ENCODE measurements at places on chromosomes 4 and X.

DNA sequence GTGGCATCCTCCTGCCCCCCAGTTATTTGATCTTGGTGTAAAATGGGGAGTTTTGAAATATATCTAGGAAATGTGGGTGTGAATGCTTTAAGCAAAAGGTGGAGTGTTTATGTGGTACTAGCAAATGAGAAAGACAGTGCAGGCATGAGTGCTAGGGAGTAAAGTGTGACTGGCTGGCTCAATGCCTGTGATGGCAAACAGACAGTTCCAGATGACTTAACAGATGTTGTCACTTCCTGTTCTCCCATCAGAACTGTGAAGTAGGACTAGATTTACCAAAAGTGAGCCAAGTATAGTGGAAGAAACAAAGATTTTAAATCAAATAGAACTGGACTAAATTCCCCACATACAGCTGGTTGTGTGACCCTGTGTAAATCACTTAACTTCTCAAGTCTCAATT, 8.4 kb upstream of the AMOT start:
- DNase-seq, result no peak

DNA sequence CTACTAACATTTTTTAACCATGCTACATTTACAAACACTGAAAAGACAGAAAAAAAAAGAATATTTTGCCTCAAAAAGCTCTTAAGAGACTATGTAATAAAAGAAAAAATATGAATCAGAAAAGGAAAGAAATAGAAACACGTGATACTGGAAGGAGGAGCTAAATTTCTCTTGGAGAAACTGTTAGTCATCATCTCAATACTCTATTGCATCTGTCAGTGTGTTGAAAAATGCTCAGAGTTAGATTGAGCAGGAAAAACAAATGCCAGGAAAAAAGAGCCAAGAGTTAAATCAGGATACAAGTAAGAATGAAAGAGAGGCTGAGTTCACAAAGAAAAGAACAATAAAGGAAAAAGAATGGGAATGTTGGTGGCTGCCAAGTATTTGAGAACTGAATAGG, 2.6 kb downstream of the RAB28 start:
- no peak for DNase-seq

GRCh38 chr4:17809667-17810066, 890 bp downstream of the DCAF16 start:
- DNase-seq, result no peak

- DNase-seq, result no peak
These were observed 48.0 kb downstream of the CXXC4 start for GRCh38 chr4:104446431-104447278.

DNA sequence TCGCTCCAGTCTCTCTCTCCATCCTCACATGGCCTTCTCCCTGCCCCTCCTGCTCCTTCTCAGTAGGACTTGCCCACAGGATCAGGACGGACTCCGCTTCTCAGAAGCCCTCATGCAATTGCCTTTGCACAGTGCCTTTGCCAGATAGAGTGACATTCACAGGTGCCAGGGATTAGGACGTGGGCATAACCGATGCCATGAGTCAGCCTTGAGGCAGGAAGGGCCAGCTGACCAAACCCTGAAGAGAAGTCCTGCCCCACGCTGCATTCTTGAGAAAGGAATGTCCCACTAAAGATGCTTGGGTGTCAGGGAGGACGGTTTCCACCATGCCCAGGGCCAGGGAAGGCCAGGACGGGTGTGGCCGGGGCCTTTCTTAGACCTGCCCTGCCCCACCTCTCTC, 6.6 kb upstream of the GRPEL1 start:
- no peak for DNase-seq

GRCh38 chr4:67702166-67702565, 1.2 kb upstream of the UBA6 start:
- DNase-seq, result no peak

- DNase-seq, result no peak
These were observed 32.9 kb upstream of the HGFAC start for GRCh38 chr4:3408793-3409330.

DNA sequence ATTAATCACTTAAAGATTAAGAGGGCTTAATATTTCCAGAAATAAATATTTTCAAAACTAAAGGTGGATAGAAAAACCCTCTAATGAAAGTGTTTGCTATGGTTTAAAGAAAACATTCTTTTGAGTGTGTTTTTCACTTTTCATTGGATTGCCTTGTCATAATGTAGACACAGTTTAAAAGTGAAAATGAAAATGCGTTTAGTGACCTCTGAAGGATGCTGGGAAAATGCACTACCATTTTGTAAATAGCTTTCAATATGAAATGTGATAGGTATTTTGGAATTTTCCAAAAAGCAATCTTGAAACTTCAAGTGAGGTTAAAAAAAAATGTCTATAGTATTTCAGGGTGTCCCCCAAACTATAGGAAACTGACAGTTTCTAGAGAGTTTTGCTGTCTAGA, 642.2 kb downstream of the C4orf33 start:
- DNase-seq, result no peak
